ENCODE measurements at places on chromosomes 1 and 21. TPM values are rescaled to one million over a fixed set of nuclear protein-coding genes. Genes with fewer than 3 reads are reported as not detected.
A peak's percentile ranks its signal among the peaks of the same experiment; 100 is the strongest.

- H3K27me3 ChIP-seq: no peaks in the 10 kb centered on the region
- H3K27ac ChIP-seq: no peak overlapping the region
- no peaks in the 10 kb centered on the region for H3K4me1 ChIP-seq
Measured at GRCh38 chr1:184373155-184373554, 13.7 kb upstream of the C1orf21 start.

- peaks cover 39% of the 10 kb centered on the region for H3K4me1 ChIP-seq
- H3K27ac ChIP-seq: peak overlapping the region; percentile 51
- no peaks in the 10 kb centered on the region for H3K36me3 ChIP-seq
- H3K27me3 ChIP-seq: no peaks in the 10 kb centered on the region
- DNase-seq: peak; percentile 83
Measured at GRCh38 chr21:35051287-35051818, 2.3 kb upstream of the RUNX1 start.

- H3K36me3 ChIP-seq: no peaks in the 10 kb centered on the region
- H3K4me3 ChIP-seq: no peak overlapping the region
- DNase-seq: no peak
- H3K27me3 ChIP-seq: no peaks in the 10 kb centered on the region
Measured at GRCh38 chr1:158099185-158099584, 81.5 kb upstream of the CD1D start.

DNA sequence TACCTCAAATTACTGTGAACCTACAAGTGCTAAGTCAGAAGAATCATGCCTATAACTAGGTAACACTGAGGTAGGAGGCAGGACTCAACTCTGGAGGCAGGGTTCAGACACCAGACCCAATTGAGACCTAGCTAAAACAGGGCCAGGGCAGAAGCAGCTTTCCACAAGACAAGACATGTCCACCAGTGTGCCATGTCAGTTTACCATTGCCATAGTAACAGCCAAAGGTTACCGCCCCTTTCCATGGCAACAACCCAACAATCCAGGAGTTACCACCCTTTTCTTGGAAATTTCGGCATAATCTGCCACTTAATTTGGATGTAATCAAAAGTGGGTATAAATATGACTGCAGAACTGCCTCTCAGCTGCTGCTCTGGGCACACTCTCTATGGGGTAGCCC, 432.3 kb downstream of the DPYD start:
- H3K4me3 ChIP-seq: no peak overlapping the region
- H3K4me1 ChIP-seq: no peaks in the 10 kb centered on the region
- H3K36me3 ChIP-seq: no peaks in the 10 kb centered on the region
- no peaks in the 10 kb centered on the region for H3K27me3 ChIP-seq
- no peak for DNase-seq
- H3K27ac ChIP-seq: no peak overlapping the region

Gene FBXO42
- 33.1 TPM for total RNA-seq
